ENCODE measurements at places on chromosomes 3 and 15. TPM values are rescaled to one million over a fixed set of nuclear protein-coding genes. Genes with fewer than 3 reads are reported as not detected.

The PLIN1 gene
- not detected for total RNA-seq

The KIF15 gene
- total RNA-seq = 13.8 TPM

The TBL1XR1 gene
- 54.8 TPM for total RNA-seq

The CLDN1 gene
- 11.3 TPM for total RNA-seq

The C3orf22 gene
- not detected for total RNA-seq

The EBLN2 gene
- 1.4 TPM for total RNA-seq

The NGRN gene
- total RNA-seq = 64.3 TPM

The CTXND1 gene
- total RNA-seq = not detected

The TRNT1 gene
- 13.1 TPM for total RNA-seq

The SEMA6D gene
- total RNA-seq = 7.0 TPM

The MYLK gene
- total RNA-seq = 92.5 TPM

The LIPC gene
- total RNA-seq = 0.07 TPM

The ANKUB1 gene
- total RNA-seq = not detected

The IGSF11 gene
- not detected for total RNA-seq
